RPMI8226 (cell line): ENCODE measurements at places on chromosomes 2 and 18.

GRCh38 chr18:61825386-61825785 lies 67.4 kb downstream of the RNF152 start:
- no peak for DNase-seq

DNA sequence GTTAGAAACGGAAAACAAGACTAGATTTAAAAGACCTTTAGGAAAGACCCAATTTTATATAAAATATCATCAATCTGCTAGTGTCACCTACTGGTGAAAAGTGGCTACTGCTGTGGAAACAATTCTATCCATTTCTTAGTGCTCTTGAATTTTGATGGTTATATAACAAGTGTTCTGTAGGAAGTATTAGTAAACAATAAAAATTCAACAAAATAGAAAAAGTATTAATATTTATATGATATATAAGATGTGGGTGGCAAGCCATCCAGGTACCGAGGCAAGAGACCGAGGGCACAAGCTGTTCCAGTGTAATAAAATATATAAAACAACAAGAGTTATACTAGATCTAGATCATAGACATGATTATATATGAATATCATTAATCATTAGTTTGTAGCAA lies 6.2 kb upstream of the TMEM87B start:
- peak; percentile 63 for DNase-seq

GRCh38 chr2:142515493-142515892 lies 362.0 kb upstream of the KYNU start:
- no peak for DNase-seq

DNA sequence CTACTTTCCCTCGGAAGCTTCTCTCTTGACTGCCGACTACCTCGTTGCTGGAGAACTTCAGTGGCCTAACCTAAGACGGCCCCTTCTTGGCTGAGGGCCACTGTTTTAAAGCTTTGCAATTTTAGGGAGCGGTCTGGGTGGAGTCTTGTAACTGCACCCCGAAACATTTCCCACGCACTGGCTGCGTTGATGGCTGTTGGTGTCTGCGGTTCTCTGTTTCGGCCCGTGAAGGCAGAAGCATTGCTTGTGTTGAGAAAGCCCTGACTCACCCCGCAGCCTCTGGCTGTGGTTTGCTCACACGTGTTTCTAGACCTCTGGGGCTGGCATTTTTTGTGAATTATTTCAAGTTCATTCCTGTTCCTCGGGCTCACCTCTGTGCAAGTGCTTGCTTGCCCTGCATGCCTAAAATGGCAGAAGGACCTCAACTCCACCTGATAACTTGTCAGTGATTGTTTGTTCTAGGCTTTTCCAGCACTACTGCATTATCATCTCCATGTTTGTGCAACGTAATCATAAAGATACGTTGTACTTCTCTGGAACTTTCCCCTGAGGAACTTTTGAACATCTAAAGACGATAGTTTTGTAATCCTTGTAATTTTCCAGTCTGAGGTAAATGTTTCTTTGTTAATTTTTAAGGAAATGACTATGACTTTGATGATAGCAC lies 94.2 kb upstream of the DLX2 start:
- DNase-seq = peak; percentile 12

DNA sequence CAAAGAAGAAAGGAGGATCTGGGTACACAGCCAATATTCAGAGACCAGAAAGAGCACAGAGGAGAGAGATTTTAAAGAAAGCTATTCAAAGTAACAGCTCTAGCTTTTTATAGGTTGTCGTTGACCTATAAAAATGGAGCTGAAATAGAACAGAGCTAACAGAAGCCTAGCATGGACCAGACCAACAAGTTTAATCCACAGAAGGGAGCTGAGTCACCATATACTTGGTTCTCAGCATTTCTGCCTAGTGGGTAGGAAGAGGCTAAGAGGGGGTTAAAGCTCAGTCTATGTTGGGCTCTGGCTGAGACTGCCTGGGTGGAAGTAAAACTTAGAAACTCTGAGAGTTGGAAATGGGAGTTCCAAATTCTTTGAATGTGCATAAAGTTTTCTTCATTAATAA lies 678.0 kb upstream of the CDH2 start:
- no peak for DNase-seq

DNA sequence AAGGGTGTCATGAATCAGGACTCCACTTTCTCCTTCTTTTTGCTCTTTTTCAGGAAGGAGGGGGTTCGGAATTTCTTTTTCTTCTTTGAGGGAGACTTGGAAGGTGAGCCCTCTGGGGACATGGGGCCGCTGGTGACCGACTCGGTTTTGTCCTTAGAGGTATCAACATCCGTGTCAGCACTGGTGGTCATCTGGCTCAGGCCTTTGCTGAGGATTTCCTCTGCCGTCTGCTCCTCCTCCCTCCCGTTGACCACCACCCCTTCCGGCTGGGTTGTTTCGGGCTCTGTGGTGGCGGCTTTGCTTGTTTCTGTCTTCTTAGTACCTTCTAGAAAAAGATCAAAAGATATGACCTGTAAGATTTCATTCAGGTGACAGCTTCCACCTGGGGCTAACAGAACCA lies 104.6 kb downstream of the ADD2 start:
- DNase-seq = no peak

GRCh38 chr2:12717191-12718014 lies 667 bp downstream of the TRIB2 start:
- peak; percentile 58 for DNase-seq

GRCh38 chr2:23537991-23538390 lies 153.0 kb downstream of the KLHL29 start:
- DNase-seq = no peak

DNA sequence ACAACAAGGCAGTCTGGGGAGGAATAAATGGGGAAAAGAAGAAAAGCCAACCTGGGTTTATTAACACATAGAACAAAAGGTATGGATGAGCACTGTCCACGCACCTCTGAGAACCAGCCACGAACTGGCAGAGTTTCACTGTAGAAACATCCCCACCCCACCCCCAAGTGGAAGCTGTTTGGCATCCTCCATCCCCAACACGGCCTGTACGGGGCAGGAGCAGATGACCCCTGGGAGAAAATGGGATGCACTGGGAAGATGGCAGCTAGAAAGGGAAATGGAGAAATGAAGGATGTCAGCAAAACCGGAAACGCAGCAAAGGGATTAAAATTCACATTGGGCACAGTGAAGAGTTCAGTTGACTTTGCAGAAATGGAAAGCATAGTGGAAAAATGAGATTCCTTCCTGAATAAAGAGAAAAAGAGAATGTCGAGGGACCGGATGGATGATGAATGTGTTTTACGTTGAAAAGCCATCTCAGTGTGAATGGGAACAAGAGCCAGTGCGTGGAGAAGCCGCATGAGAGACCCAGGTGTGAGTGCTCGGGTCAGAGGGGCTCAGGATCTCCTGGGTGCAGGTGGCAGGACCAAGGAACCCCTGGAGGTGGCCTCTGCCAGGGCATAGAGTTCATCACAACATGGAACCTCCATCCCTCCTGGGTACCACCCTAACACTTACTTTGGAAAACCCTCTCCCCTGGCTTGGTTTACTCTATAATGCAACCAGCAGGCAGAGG lies 247.0 kb downstream of the ALPK2 start:
- DNase-seq = no peak

- DNase-seq = no peak
These were observed 44.7 kb downstream of the C2orf42 start for GRCh38 chr2:70145851-70146739.

GRCh38 chr2:192236136-192236535 lies 41.4 kb upstream of the TMEFF2 start:
- DNase-seq = no peak
